CD4-positive, alpha-beta T cell treated with Interferon alpha-2 for 1 hour (primary cell): ENCODE measurements at places on chromosomes 16 and 17.

DNA sequence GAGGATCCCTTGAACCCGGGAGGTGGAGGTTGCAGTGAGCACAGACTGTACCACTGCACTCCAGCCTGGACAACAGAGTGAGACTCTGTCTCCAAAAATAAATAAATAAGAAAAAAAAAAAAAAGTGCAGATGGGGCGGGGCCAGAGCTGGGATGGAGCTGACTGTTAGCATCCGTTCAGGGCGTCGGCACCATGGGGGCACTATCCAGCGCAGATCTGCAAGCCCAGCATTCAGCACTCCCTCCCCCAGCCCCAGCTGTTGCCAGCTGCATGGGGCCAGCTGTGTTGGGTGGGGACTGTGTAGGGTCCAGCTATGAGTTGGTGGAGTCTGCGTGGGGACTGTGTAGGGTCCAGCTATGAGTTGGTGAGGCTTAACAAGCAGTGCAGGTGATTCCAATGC, 13.3 kb downstream of the GPRC5C start:
- DNase-seq = no peak

DNA sequence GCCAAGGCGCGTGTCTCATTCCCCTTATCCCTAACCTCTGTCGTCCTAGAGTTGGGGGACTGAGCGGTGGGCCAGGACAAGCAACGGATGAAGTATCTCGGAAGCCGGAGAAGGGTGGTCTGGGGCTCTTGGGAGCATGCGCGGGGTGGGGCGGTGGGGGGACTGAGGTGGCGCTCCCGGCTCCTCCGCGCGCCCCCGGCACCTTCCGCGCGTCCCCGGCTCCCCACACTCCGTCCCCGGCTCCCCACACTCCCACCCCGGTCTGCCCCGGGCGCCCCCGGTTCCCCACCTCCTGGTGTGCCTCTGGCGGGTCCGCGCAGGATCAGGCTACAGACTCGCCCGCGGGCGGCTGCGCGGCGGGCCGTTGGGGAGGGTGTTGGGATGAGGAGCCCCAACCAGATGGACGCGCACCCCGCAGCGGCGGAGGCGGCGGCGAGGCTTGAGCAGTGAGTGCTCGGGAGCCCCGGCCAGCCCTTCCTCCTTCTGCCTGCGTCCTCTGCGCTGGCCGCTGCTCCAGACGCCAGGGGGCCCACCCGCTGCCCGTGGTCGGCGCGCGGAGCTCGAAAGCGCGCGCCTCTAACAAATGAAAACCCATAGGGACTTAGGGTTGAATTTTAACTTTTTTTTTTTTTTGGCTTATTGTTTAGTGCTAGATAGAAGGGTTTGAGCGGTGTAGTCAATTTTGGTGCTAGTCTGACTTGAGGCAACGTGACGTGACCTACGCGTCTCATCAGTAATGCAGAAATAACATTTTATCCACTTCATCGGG, 5.6 kb upstream of the CRYM start:
- DNase-seq = peak; percentile 25

GRCh38 chr17:28371245-28372202, at the start of gene SARM1:
TSS of gene SARM1 (plus strand) at chr17:28371694. CDS start at chr17:28372033, 339 bp downstream.
- DNase-seq = peak; percentile 86

GRCh38 chr17:42821176-42821575, 2.9 kb downstream of the BECN1 start:
- no peak for DNase-seq

DNA sequence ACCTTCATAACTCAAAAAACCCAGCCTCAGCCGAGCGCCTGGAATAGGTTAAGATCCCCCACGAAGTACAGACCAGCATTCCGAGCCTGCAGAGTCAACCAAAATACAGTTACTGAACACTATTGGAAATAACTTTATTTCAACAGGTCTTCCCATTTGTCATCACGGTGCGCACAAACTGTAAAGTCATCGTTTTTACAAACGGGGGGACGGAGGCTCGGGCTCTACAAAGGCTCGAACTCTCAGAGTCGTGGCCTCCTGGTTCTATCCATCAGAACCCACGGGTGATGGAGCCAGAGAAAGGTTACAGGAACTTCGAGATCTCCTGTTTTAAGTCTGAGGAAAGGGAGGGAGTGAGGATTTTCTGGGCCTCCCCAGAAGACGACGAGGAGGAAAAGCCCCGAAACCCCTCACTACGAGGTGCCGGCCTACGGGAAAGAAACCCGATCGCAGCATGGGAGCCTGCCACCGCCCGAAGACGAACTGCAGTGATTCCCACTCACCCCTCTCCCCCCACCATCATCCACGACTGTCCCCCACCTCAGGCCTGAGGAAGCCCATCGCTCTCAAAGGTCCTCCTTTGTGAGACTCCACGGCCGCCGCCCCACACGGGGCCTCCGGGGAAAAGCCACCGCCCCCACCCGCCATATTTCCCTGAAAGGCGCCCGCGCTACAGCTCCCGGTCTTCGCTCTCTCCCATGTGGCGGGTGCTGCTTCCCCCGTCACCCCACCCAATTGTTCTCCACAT, 917 bp downstream of the YWHAE start:
- peak; percentile 29 for DNase-seq

DNA sequence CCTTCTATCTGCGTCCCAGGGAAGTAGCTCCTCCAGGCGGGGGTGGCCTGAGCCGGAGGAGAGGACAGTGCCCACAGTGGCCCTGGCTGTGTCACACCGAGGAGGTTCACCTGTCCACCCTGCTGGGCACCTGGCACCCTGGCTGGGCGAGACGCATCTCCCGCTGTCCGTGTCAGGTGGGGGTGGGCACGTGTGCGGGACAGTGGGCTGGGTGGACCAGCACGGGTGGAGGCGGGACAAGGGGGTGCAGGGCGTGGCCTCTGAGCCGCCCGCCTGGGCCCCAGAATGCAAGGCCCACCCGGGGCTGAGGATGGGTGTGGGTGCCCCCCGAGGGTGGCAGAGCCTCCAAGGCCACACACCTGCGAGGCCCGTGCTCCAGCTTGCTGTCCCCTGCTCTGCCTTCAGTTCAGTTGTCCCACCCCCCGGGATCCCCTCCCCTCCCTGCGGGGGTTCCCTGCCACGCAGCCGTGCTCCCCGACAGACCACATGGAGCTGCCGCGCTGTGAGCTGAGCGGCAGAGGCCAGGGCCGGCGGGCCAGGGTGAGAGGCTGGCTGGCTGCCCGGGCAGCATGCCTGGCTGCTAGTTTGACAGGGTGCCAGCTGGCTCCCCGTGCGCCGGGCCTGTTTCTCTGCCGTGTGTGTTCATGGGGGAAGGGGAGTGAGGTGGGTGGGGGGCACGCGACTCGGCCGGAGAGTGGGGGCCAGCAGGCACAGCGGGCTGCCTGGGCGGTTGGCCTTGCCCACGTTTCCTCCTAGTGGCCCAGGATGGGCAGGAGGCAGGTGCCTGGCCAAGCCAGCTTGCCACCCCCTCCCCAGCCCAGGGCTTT, 33.9 kb downstream of the BAHCC1 start:
- no peak for DNase-seq

- peak; percentile 31 for DNase-seq
Observed at GRCh38 chr17:51128076-51128475, 7.4 kb upstream of the SPAG9 start.

- no peak for DNase-seq
Observed at GRCh38 chr17:13484020-13484419, 117.7 kb downstream of the HS3ST3A1 start.

GRCh38 chr16:10635365-10636021, 55.1 kb upstream of the EMP2 start:
- no peak for DNase-seq

GRCh38 chr17:47902039-47902744, 6.2 kb downstream of the SP2 start:
- no peak for DNase-seq

GRCh38 chr16:65538976-65539375, 417.1 kb upstream of the CDH11 start:
- no peak for DNase-seq

GRCh38 chr17:66535611-66536010, 233.2 kb downstream of the PRKCA start:
- no peak for DNase-seq

- peak; percentile 88 for DNase-seq
Observed at GRCh38 chr17:28982131-28982793, 23.6 kb downstream of the SEZ6 start.

DNA sequence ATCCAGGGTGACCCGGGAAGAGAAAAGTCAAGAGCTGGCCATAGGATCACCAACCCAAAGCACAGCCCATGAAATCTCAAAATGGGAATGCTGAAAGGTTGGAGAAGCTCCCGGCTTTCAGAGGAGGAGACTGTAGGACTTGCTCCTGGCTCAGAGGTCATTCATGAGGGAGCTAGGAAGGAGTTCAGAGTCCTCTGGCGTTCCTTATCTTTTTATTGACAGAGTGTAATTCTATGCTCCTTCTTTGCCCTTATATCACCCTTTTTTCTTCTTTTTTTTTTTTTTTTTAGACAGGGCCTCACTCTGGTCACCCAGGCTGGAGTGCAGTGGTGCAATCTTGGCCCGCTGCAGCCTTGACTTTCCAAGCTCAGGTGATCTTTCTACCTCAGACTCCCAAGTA, 27.3 kb upstream of the CNOT1 start:
- no peak for DNase-seq

DNA sequence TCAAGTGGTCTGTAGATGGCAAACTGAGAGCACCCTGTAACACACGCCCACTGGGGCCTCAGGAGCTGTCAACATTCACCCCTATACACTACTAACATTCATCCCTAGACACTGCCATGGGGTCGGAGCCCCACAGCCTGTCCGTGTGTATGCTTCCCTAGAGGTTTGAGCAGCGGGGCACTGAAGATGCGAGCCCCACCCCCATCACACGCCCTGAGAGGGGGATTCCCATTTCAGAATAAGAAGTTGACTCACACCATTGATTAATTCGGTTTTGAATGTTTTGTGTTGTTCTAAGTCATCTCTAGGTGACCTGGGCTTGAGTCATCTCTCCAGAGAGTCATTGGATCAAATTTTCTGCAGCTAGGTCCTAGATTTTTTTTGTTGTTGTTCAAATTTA, 37.3 kb upstream of the MMD start:
- no peak for DNase-seq

DNA sequence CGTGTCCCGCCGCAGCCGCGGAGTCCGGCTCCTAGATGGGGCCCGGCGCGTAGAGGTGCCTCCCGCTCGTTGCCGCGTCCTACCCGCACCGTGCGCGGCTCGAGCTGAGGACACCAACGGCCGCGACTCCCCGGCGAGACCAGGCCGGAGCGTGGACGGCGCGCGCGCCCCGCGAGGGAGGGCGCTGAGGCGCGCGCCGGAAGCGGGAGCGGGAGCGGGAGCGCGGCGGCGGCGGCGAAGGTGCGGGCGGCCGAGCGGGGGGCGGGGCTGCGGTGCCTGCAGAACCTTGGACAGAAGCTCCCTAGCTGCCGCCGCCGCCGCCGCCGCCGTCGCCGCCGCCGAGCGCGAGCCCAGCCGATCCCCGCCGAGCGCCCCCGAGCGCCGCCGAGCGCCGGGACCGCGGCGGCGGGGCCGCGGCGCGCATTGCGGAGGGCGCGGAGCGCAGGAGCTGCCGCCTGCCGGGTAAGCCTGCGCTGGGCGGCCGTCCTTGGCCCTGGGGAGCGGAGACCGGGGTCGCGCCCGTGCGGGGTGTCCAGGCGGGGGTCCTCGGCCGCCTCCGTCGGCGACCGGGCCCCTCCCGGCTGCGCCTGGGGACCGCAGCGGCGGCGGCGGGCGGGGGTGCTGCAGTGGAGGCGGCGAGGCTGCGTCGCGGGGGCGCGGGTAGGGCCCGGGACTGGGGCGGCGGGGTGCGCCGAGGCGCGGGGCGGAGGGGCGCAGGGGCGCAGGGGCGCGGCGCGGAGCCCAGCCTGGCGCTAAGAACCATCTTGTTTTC, at the start of gene CDK5R1:
CDK5R1 (plus strand) TSS at position 293 of the 772 bp plus-strand sequence. CDS start 628 bp downstream, outside the sequence.
- DNase-seq = peak; percentile 82

GRCh38 chr16:53816211-53816836, 112.4 kb downstream of the FTO start:
- DNase-seq = no peak

GRCh38 chr17:41296846-41297245, 5.8 kb downstream of the KRTAP29-1 start:
- no peak for DNase-seq

DNA sequence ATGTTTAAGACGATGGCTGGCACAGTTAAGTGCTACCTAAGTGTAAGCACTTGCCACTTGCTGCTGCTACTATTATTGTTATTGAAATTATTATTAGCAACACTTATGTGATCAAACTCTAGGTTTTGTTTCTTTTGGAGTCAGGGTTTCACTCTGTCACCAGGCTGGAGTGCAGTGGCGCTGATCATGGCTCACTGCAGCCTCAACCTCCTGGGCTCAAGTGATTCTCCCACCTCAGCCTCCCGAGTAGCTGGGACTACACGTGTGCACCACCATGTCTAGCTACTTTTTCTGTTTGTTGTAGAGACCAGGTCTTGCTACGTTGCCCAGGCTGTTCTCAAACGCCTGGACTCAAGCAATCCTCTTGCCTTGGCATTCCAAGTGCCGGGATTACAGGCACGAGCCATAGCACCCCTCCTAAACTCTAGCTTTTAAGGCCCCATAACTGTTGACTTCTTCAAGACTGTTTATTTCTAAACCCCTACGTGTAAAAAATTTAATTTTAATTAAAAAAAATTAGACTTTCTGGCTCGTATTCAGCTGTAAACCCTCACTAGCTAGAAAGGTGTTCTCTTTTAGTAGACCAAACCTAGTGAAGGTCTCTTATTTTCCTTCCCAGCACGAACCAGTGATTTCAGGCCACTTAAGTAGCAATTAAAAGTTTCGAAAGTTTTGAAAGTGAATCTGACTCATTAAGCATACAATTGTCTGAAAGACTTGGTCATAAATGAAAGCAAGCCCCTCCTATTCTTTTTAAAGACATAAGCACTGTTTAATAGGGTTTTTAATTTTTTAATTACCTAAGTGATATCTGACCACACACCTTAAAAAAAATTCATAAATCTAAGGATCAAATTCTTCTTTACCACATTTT, 11.7 kb upstream of the SCNN1B start:
- DNase-seq = no peak
